ENCODE measurements at places on chromosomes 2 and 18. TPM values are rescaled to one million over a fixed set of nuclear protein-coding genes. Genes with fewer than 3 reads are reported as not detected.

Gene HAAO
- not detected for total RNA-seq

Gene UGT1A1
- not detected for total RNA-seq

Gene AQP12B
- not detected for total RNA-seq

Gene LAMA3
- total RNA-seq, result 608 TPM

Gene LOXL3
- total RNA-seq, result 1.6 TPM

Gene LONRF2
- not detected for total RNA-seq

Gene ENOSF1
- 20.1 TPM for total RNA-seq

Gene FBLN7
- 0.23 TPM for total RNA-seq

Gene ODC1
- 513 TPM for total RNA-seq

Gene CD28
- not detected for total RNA-seq

Gene TWIST2
- total RNA-seq, result 23.1 TPM

Gene RAB6C
- not detected for total RNA-seq

Gene LHCGR
- not detected for total RNA-seq

Gene ECEL1
- total RNA-seq, result not detected

Gene TMEM37
- not detected for total RNA-seq

Gene TSGA10
- 1.3 TPM for total RNA-seq

Gene CPLX4
- not detected for total RNA-seq

Gene IL36G
- 5.0 TPM for total RNA-seq

Gene CCDC121
- total RNA-seq, result 1.0 TPM

Gene TFCP2L1
- total RNA-seq, result 16.7 TPM

Gene CCDC148
- 0.19 TPM for total RNA-seq

Gene POU3F3
- total RNA-seq, result not detected

Gene COL3A1
- total RNA-seq, result 1.5 TPM

Gene DSG1
- total RNA-seq, result 0.38 TPM

Gene DLX1
- total RNA-seq, result 1.8 TPM

Gene EVA1A
- 33.5 TPM for total RNA-seq

Gene CD207
- total RNA-seq, result not detected

Gene ACMSD
- not detected for total RNA-seq

Gene ZSWIM2
- not detected for total RNA-seq

Gene IMPACT
- total RNA-seq, result 41.9 TPM

Gene ZBTB7C
- total RNA-seq, result 0.04 TPM

Gene GATA6
- total RNA-seq, result 1.0 TPM

Gene LTBP1
- total RNA-seq, result 72.8 TPM

Gene EMILIN1
- 4.5 TPM for total RNA-seq

Gene CNGA3
- not detected for total RNA-seq

Gene C2orf92
- total RNA-seq, result not detected

Gene COLEC12
- 0.38 TPM for total RNA-seq

Gene SLC38A11
- total RNA-seq, result not detected

Gene CCDC141
- total RNA-seq, result not detected

Gene CRYGD
- total RNA-seq, result not detected

Gene CDH20
- total RNA-seq, result not detected

Gene PMAIP1
- 16.2 TPM for total RNA-seq

Gene DNAH7
- not detected for total RNA-seq

Gene SPATA3
- not detected for total RNA-seq

Gene MC5R
- total RNA-seq, result not detected

Gene TUBA4B
- total RNA-seq, result not detected

Gene DOCK10
- total RNA-seq, result 0.16 TPM

Gene DLGAP1
- total RNA-seq, result not detected

Gene NGEF
- total RNA-seq, result 0.04 TPM

Gene SERPINB13
- total RNA-seq, result 8.0 TPM

Gene GREB1L
- total RNA-seq, result 1.8 TPM

Gene TRPM8
- total RNA-seq, result not detected

Gene EN1
- total RNA-seq, result not detected

Gene SEPTIN10
- total RNA-seq, result 61.2 TPM

Gene RNF103
- 9.8 TPM for total RNA-seq

Gene PID1
- 9.6 TPM for total RNA-seq

Gene RPRM
- total RNA-seq, result not detected

Gene IL36A
- not detected for total RNA-seq

Data from hair follicular keratinocyte (primary cell).